ENCODE measurements at places on chromosomes 4 and X. TPM values are rescaled to one million over a fixed set of nuclear protein-coding genes. Genes with fewer than 3 reads are reported as not detected.

DNA sequence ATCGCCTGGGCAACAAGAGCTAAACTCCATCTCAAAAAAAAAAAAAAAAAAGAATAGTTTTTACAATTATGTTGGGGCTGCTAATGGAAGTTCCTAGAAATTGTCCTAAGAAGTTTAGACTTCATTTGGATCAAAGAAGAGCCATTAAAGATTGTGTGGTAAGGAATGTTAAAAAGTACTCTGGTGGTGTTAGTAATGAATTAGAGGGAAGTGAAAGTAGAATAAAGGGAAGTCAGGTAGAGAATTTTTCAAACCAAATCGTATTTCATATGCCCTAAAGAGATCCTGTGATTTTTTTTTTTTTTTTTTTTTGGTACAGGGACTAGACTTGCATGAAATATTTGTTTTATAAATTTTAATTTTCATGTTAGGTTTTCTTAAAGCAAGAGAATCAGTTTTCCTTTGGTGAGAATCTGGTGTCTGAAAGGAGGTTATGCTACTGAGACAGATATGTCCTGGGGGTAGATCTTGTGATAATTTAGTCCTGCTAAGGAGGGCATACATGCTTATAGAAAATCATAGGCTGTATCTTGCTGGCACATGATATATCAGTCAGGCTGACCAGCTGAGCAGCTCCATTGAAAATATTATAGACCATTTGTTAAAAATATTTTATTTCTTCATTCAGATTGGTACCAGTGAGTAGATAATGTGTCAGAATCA is 10.7 kb downstream of the SEC24B start:
- no peak for DNase-seq
- H3K4me1 ChIP-seq, result peaks cover 7% of the 10 kb centered on the region
- no peak overlapping the region for H3K27ac ChIP-seq
- H3K36me3 ChIP-seq, result peaks cover 6% of the 10 kb centered on the region
- no peaks in the 10 kb centered on the region for H3K27me3 ChIP-seq

Gene MAGEC1
- total RNA-seq, result not detected

GRCh38 chr4:46274717-46275116 is 115.2 kb downstream of the GABRA2 start:
- H3K27me3 ChIP-seq, result no peaks in the 10 kb centered on the region
- DNase-seq, result no peak

Gene ZNF732
- under 0.01 TPM for total RNA-seq
